ENCODE measurements at places on chromosomes 11 and 22.

DNA sequence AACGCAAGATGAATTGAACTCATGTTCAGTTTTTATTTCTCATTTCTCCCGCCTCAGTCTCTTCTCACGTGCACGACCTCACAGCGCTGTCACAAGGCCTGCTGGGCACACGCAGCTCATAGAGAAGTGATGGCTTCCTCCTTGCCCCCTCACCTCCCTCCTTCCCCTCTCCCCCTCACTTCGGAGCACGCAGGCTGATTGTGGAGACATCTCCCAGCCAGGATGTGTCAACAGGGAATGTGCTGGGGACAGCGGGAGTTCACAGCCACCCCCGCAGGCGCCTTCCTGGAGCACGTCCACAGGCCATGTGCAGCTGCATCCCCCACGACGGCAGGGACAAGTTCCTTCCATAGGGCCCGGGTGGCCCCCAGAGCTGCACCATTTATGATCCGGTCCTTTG, 29.1 kb upstream of the KRTAP5-6 start:
- peak; percentile 82 for DNase-seq

GRCh38 chr11:20458905-20459632, 71.6 kb downstream of the PRMT3 start:
- DNase-seq, result no peak

- DNase-seq, result no peak
Observed at GRCh38 chr22:32490279-32490678, 15.7 kb downstream of the FBXO7 start.

DNA sequence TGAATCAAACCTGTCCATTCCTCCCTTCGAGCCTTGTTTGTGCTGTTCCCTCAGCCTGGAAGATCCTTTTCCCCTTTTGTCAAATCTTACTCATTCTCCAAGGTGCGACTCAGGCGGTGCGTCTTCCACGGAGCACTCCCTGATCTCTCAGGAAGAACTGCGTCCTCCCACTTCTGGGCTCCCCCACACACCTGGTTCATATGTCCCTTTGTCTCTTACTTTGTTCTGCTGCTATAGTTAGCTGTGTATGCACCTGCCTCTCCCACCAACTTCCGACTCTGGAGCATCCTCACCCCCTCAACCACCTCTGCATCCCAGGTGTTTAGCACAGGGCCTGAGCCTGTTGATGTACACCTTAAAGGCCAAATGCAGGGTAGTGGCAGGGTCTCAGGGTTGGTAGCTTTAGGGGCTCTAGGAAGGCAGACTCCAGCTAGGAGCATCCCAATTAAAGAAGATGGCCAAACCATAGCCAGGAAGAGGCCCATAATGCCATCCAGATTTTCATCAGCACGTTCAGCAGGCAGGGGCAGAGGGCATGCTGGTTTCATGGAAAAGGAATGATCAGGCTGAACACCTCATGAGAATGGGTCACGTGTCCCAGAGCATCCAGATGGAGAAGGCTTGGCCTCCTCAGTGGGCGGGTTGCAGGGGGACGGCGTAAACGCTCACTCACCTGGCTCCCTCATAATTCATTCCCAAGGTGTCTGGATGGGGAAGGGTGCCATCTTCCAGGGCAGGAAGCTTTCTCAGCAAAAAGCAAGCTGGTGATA, 20.1 kb downstream of the PTPN5 start:
- no peak for DNase-seq

- peak; percentile 1 for DNase-seq
Observed at GRCh38 chr11:134645576-134645975, 233.5 kb upstream of the B3GAT1 start.

- DNase-seq, result no peak
Observed at GRCh38 chr22:21840236-21840823, 27.1 kb downstream of the MAPK1 start.

DNA sequence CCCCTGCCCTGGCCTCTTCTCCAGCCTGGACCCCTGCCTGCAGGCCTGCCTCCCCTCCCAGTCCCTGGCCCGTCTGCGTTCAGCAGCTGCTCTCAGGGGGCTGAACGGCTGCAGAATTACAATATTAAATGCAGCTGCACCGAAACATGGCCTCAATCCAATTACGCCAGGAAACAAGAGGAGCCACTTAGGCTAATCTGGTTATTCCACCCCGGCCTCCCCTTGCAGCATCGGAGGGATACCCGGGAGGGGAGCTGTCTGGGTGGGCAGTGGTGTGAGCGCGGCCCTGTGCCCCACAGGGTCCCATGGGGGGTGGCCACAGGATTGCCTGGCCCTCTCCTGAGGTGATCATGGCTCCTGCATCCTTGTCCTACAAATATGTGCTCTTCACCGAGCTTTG, 42.6 kb downstream of the FLRT1 start:
- peak; percentile 78 for DNase-seq

GRCh38 chr11:63567044-63567840, 4.1 kb upstream of the PLAAT2 start:
- DNase-seq, result peak; percentile 29

GRCh38 chr22:37744589-37744988, 47.7 kb downstream of the TRIOBP start:
- no peak for DNase-seq

DNA sequence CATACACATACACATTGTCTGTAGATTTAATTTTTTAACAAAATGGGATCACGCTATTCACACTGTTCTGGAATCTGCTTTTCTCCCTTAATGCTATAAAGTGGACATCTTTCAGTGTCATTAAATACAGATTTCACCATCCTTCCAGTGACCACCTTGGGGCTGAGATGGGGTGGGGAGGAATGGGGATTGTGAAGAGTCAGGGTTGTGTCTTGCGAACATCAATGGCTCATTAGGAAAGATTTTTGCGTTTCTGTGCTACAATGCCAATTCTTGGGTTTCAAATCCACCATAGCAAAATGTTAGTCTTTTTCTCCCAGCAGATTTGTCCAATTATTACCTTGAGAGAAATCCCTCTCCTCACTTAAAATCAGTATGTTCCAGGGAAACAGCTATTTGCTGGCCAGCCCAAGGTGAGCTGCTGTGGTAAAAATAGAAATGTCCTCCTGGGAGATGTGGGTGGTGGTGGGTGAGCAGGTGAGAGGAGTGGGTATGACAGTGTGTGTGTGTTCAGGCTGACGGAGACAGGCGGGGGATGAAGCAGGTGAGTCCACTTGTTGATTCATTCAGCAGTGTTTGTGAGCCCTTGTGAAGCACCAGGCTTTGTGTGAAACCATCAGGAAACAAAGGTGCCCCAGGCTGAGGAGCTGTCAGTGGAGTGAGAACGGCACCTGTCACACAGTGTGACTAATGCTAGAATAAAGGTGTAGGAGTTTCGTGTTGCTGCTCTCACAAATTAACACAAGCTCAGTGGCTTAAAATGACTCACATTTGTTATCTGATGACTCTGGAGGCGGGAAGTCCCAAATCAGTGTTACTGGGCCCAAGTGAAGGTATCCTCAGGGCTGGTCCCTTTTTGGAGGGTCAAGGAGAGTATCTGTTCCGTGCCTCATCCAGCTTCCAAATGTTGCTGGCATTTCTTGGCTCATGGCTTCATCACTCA, 1.7 kb upstream of the CBX6 start:
- no peak for DNase-seq

DNA sequence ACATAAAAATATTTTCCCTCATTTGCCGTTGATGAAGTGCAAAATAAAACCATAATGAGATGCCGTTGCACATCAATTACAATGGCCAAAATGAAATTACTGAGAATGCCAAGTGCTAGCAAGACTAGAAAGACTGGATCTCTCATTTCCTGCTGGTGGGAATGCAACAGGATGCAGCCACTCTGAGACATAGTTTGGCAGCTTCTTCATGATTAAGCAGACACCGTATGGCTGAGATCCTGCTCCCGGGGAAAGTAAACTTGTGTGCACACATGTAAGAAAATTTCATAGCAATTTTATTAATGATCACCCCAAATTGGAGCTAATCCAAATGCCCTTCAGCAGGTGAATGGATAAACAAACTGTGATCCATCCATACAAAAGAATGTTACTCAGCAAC, 1013.2 kb downstream of the TBC1D22A start:
- peak; percentile 61 for DNase-seq

GRCh38 chr22:32340411-32340810, 17.3 kb upstream of the RFPL3 start:
- DNase-seq, result no peak

DNA sequence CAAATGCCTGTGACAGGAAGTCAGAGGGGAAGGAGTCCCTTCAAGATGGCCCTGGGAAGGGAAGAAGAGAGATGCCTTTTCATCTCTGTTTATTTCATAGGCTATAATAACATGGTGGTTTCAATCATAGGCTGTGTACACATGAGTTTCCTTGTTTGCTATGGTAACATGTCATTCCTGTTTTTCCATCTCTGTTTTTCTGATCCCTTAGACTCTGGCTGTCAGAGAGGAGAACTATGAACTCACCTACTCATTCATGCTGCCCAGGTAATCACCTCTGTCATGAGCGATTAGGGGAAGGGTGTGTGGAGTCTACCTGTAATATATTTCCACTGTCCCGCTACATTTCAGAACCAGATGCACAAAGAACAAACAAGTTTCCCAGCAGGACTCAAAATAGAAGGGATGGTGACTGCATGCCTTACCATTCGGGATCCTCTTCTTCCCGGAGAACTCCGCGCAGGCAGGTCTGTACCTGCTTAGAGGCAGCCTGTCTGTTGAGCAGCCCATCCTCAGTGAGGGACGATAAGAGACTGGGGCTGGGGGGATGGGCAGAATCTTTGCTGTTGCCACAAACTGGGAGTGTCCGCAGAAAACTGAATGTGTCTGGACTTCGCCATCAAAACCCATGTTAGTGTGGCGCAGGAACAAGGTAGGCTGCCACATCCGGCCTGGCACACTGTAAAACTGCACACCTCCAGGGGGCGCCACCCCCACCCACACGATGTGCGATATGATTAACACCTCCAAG, 7.1 kb upstream of the PEX26 start:
- DNase-seq, result no peak

DNA sequence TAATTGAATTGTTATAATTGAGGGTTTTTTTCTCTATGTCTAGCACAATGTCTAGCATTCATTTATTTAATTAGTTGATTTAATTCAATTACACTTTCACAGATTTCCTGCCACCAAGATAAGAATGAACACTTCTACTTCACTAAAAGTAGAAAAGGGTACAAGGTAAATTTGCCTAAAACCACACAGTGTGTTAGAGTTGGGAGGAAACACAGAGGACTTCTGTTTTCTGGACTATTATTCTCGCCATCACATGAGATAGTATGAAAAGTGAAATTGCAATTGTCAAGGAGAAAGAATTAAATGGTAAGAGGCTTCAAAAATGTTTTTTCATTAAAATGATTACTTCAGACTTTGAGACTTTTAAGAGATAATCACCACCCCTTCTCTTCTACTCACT, 109.5 kb downstream of the ETS1 start:
- DNase-seq, result no peak

DNA sequence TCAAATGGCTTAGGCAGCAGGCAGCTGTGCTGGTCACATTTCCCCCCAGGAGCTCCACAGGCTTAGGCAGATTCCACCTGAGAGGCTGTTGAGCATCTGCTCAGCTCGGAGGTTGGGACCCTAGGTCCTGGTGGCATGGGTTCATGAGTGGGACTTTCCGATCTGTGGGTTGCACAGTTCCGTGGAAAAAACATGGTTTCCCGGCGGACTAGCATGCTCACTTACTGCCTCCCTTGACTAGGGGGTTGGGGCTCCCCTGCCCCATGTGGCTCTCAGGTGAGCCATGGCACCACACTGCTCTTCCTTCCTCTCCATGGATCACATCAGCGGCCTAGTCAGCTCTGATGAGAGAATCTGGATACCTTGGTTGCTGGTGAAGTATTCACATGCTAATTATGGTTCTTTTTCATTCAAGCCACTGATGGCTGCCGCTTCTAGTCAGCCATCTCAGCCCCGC, 685.1 kb downstream of the METTL15 start:
- DNase-seq, result no peak

DNA sequence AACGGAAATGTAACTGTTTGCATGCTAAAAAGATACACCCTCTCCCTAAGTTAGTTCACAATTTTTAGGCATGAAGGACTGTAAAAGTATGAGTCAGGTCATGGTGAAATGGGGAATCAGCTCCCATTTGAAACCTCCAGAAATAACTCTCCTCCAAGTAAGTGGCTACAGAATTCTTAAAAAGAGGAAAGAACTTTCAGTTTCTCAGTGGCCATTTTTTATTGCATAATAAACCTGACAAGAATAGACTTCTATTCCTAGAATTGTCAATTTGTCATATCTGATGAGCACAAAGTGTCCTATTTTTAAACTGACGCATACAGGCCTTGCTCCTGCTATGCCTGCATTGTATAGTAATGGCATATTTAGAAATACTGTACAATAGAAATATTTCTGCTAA, 612.2 kb downstream of the CNTN5 start:
- DNase-seq, result no peak

- no peak for DNase-seq
Observed at GRCh38 chr11:121063728-121064127, 37.3 kb upstream of the TECTA start.

DNA sequence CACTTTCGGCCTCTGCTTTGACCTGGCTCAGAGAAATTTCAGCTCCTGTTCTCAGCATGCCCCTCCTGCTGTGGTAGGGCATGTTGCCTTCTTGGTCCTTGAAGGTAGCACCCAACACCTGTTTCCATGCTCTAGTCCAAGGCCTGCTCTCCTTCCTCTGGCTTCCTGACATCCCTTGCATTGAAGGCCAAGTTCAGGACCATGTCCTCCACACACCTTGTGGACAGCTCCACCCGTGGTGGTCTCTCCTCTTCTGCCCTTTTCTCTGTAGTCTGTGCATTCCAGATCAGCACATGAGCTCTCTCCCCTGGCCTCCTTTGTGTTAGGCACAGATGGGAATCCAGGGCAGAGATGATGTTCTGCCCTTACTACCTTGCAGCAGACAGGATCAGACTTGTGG, 225.3 kb downstream of the ADAMTS15 start:
- DNase-seq, result no peak

- DNase-seq, result peak; percentile 15
Observed at GRCh38 chr11:12460466-12460865, 83.1 kb downstream of the PARVA start.

- DNase-seq, result no peak
Observed at GRCh38 chr11:45855308-45855707, 8.0 kb downstream of the CRY2 start.

GRCh38 chr11:114122686-114123085, 63.2 kb downstream of the ZBTB16 start:
- DNase-seq, result no peak

DNA sequence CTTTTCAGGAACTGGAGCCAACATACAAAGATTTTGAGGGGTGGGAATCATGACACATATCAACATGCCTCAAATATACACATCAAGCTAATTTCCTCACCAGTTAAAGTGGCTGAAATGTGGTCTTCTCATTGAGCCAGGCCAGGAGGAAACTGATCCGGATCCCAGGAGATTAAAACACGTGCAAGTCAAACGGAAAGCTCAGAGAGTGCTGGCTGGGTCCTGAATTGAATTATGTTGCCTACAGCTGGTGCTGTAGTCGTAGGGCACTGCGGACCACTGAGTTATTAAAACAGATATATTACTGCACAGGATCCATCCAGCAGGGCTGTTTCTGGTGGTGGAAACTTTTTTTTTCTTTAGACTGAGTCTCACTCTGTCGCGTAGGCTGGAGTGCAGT, 14.1 kb upstream of the WNT7B start:
- DNase-seq, result no peak

- DNase-seq, result no peak
Observed at GRCh38 chr11:104055596-104055995, 19.2 kb downstream of the DDI1 start.

Measured in lung (tissue), 17 donors.